ENCODE measurements at places on chromosomes 1 and 21.

DNA sequence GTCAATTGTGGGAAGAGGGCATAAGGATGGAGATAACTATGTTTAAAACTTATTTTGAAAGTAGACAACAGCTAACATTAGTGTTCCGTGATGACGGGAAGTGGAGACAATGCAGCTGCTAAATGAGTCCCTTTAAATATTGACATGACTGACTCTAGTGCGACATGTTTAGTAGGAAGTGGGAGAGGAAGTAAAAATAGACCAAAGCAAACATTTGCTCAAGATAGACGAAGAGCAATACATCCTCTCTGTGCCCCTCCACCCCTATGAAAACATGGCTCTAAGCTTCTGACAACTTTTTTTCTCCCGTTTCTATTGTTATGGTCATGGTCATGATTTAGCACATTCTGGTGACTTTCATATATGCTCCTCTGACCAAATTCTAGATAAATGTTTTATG is 60.0 kb upstream of the HMCN1 start:
- no peak for DNase-seq

- DNase-seq: no peak
Measured at GRCh38 chr1:245225322-245226202, 70.8 kb downstream of the KIF26B start.

DNA sequence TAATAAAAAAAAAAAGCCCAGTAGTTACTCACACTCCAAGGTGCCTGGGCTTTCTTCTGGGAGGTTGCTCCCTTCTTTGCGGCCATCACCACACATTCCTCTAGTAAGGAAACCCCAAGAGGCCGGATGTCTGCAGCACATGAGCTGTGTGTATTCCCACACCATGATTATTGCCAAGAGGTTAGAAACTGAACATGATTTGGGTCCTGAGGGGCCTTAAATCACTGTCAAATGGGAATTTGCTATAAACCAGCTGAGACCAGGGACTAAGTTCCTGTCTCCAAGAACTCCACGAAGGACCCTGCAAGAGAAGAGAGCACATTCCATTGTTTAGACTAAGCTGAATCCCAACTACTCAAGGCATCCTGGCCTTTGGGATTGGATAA is 85.3 kb upstream of the SSX2IP start:
- no peak for DNase-seq

DNA sequence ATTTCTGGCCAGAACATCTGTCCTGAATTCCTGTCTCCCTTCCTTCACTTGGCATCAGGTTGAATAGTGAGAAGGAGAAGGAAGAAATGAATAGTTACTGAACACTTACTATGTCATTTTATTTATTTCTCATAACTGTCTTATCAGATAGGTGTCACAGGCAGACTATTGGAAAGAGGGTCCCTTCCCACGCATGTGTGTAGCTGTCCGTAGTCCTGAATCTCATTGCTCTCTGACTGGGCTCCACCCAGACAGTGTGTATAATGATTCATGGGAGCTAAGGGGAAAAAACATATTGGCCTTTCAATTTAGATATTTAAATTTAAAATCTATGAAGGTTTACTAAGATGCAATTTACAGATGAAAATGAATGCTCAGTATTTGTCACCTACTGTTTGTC is 86.1 kb downstream of the OMA1 start:
- no peak for DNase-seq

DNA sequence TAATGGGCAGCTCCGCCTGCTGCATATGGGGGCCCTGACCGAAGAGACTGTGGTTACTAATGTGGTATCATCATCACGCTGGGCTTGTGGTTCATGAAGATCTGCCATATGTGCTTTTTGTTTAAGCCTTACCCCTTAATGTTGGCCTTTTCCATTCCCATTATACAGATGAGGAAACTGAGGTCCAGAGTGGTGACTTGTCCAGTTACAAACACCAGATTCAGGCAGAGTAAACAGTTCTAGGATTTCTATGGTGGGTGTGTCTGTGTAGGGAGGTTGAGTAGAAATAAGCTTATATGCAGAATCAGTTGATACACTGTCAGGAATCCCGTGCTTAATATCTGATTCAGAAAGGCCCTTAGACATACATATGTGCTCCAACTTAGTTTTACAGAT is 691 bp downstream of the UTP11 start:
- no peak for DNase-seq

DNA sequence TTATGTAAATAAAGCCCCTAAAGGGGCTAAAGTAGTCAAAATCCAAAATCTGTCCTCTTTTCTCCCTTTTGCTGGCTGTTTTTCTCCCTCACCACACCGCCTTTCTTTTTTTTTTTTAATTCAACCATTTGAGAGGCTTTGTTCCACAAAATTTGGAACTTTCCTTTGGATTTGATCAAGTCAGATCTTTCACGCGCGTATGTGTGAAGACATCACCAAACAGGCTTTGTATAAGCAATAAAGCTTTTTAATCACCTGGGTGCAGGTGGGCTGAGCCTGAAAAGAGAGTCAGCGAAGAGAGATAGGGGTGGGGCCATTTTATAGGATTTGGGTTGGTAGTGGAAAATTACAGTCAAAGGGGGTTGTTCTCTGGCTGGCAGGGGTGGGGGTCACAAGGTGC is 5.3 kb upstream of the HPDL start:
- no peak for DNase-seq

- DNase-seq: no peak
Measured at GRCh38 chr1:235946571-235946981, 79.9 kb upstream of the LYST start.

DNA sequence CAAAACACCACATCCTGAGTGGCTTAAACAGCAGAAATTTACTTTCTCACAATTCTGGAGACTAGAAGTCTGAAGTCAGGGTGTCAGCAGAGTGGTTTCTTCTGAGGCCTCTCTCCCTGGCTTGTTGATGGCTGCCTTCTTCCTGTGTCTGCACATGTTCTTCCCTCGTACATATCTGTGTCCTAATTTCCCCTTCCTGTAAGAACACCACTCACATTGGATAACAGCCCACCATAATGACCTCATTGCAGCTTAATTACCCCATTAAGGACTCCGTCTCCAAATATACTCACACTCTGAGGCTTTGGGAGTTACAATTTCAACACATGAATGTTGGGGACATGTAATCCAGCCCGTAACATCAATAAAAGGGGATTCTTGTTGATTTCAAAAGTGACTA is 23.4 kb downstream of the C8A start:
- no peak for DNase-seq
